ENCODE measurements at places on chromosomes 12 and 14.

GRCh38 chr14:100030452-100031153 lies 34.6 kb upstream of the EVL start:
- DNase-seq = no peak

DNA sequence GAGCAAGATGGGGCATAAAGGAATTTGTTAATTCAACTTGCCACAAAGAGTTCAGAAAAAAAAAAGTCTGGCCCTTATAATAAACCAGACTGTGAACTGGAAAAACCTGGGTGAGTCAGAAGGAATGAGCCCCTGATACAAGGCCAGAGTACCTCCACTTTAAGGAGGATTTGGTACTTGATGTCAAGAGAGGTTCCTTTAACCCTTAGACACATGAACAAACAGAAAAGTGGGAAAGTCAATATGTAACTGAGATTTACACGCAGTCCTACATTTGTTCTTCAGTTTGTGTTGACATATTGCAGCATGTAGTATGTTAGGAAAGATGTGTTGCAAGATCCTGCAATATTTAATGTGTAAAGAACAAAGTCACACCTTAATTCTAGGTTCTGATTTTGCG lies 14.2 kb upstream of the SLC38A4 start:
- DNase-seq = no peak

DNA sequence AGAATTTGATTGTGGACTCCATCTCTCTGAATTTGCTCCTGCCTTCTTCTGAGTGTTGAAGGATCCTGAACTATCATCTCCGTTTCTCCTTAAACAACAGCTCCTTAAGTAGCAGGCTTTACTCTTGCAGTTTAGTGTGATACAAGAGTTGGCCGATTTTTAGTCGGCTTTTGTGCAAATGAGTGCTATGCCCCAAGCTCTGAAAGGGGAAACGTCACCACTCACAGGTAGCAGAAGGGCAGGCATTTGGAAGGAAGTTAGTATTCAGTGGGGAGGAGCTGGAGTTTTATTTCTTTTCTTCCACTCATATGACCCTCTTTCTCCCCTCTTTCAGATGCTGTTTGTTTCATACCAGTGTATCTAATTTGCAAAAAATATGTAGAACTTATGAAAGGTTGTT lies 36.5 kb upstream of the LRRC10 start:
- DNase-seq = no peak

DNA sequence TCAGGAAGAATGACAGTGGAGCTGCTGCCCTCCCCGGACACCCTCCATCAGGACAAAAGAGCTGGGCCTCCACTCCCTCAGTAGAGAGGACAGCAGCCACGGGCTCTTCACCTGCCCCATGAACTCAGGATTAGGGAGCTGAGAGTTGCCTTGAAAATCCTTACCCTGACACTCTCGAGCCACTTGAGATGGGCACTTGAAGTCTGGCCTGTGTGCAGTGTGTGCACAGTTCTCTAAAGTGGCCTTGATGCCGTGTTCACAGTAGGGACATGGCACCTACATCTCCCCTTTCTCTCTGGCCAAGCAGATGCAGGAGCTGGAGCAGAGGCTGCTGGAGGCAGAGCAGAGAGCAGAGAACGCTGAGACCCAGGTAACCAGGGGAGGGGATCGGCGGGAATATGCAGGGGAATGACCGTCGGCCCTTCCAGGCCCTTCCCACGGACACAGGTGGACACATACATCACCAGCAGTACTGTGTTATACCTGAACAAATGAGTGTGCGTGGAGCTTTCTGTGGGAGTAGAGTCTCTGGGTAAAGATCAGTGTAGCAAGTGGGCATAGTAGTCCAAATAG lies 22.5 kb downstream of the PLEKHH1 start:
- no peak for DNase-seq

Measured in colonic mucosa (tissue), 4 donors.